Stimulated activated CD4-positive, alpha-beta T cell treated with anti-CD3 and anti-CD28 coated beads, Interleukin-1b, Interleukin-23, amount 100 ng/mL, for 4 hours (primary cell): ENCODE measurements at places on chromosomes 5 and 9.

GRCh38 chr9:109912082-109912582 is 132.1 kb downstream of the PALM2AKAP2 start:
- DNase-seq: no peak

DNA sequence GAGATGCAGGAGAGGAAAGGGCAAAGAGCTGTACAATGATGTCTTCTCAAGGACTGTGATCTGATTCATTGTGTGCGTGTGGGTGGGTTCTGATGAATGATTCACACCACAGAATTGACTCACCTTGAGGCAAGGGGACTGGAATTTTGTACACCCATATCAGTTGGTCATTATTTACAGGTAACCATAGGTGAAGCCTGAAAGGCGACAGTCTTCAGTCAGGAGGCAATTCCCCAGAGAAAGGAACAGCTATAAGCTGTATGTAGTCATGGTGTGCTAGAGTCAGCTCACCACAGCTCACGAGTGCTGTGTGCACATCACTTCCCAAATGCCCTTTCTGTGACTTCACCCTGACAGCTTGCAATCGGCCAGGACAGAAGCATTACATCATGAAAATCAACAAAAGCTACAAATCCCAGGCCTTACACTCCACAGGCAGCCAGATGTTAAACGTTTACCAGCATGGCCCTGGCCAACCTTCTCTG is 87.6 kb upstream of the RPS23 start:
- no peak for DNase-seq

DNA sequence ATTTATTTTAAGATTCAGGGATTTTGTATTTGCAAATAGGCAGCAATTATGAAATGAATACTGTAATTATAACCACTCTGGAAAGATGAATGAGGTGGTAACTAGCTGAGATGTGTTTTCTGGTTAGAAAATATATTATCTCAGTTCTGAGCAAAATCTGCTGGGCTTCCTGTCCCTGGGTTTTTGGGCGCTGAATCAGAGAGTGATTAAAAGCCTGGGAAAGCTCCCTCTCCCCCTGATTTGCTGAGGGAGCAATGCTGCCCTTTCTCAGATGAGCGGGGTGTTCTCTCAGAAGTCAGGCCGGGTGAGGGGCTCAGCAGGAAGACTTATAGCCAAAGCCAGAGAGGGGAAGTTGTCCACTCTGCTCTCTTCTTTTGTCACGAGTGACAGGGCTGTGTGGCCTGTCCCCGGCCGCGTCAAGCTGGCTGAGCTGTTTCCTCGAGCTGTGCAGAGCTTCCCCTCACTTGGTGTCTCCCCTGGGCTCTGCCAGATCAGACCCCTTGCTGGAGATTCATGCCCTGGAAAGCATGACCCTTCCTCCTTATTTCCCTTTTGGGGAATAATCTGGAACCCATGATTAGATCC is 39.8 kb upstream of the PITX1 start:
- no peak for DNase-seq

GRCh38 chr9:105328872-105329718 is 84.6 kb downstream of the SLC44A1 start:
- DNase-seq: no peak

GRCh38 chr5:57340681-57341080 is 141.9 kb downstream of the ACTBL2 start:
- no peak for DNase-seq

DNA sequence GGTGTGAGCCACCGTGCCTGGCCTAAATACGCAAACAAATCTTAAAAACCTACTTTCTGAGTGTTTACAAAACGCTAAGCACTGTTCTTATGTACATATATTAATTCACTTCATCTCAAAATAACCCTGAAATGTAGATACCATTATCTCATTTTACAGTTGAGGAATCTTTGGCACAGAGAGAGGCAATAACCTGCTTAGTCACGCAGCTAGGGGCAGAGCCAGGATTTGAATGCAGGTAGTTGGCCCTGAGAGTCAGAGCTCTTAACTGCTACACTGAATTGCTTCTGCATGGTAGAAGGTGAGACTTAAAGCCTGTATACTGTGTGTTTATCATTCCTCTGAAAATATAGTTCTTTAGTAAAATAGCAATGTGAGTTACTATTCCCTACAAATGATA is 21.9 kb downstream of the ARHGEF37 start:
- DNase-seq: no peak

DNA sequence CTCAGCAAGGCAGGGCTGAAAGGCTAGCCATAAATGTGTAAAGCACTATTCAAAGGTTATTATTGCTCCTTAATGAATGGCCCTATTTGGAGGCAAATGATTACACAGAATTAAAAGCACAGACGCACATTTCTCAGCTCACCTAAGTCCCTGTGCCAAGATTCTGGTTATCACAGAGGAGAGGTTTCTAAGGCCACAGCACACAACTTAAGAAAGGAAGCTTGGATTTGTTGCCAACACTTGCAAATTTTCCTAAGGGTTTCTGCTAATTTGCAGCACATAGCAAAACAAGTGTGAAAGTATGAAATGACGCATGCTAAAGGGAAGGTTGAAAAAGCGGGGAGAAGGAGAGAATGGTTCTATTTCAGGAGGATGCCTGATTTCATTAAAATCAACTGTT is 834.1 kb upstream of the C9orf72 start:
- DNase-seq: no peak

DNA sequence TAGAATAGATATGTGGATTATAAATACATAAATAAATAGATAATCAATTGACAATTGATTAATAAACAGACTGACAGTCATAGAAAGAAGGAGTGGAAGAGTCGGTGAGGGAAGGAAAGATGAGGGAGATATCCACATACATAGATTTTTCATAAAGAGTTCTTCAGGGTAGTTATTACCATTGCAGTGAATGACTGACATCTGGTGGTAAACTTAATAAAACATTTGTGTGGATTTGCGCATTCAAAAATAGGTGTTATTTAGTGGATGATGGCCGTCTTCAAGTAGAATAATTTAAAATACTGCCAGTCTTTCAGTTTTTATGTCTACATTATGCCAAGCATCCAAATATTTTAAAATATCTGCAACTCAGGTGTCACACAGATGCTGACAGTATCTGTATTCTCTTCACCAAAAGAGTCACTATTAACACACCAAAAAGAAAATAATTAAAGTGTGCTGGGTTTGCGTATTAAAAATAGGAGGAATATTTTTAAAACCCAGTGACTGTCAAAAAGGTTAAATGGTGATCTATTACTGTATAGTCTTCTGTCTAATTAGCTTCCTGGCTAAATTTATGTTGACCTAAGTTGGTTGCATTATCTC is 78.8 kb downstream of the GIN1 start:
- no peak for DNase-seq

- DNase-seq: no peak
These were observed 38.2 kb downstream of the MPDZ start for GRCh38 chr9:13241283-13241682.

GRCh38 chr9:131724683-131725082 is 15.2 kb downstream of the RAPGEF1 start:
- no peak for DNase-seq

GRCh38 chr5:135487839-135488514 is 35.8 kb upstream of the TIFAB start:
- no peak for DNase-seq

DNA sequence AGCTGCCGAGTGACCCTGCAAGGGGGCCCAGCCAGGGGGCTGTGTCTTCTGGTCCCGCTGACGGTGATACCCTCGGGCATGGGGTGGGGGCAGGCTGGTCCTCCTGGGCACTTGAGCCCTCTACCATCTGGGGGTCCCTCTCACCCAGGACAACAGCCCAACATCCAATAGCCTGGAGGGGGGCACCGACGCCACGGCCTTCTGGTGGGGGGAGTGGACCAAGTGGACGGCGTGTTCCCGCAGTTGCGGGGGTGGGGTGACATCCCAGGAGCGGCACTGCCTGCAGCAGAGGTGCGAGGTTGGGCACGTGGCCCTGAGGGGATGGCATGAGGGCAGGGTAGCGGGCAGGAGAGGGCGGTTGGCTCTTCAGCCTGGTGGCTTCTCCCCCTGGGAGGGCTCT is 2.8 kb downstream of the ADAMTSL2 start:
- DNase-seq: no peak

GRCh38 chr5:179822444-179822990 is 1.8 kb downstream of the SQSTM1 start:
- DNase-seq: no peak

DNA sequence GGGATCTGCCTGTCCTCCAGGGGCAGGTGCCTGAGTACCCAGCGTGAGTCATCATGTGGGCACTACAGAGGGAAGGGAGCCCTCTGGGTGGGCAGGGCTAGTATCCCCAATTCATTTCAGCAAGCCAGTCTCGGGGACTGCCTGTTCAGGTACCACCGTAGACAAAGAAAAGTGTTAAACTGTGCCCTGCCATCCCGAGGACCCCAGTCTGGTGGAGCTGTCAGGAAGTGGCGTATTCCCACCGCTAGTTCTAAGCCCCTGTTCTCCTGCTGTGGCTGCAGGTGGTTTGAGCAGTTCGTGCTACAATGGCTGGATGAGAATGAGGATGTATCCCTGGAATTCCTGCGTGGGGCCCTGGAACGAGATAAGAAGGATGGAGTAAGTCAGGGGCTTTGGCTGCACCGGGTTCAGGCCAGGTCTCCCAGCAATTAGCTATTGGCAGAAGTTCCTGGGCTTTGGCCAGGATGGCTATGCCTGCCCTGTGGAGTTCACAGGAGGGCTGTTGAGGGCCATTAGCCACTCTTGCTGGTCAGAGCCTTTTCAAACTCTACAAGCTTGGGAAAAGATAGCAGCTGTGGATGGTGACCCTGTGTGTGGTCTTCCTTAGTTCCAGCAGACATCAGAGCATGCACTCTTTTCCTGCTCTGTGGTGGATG is 93.2 kb upstream of the RUSC2 start:
- DNase-seq: no peak

- no peak for DNase-seq
These were observed 9.7 kb upstream of the CEL start for GRCh38 chr9:133051966-133052539.

DNA sequence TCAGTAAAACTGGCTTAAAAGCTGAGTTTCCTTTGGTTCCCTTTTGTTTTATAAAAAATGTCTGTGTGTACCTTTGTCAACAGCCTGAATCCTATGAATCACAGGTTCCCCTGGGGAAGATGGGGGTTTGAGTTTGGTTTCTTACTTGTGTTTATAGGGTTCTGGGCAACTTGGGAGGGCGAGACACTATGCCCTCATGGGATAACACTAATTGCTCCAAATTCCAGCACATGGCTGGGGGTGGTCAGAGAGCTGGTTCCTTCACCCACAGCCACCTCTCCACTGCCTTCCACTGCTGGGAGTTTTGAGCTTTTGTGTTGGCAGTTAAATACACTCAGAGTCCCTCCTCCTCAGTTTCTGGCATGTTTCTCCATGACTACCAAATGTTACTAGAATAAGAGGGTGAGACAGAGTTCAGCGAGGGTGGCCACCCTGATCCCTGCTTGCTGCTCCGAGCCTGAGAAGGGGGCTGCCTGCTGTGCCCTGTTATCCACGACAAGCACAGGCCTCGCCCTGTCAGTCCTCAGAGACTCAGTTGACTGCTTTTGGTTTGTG is 83.0 kb upstream of the EPB41L4B start:
- no peak for DNase-seq

DNA sequence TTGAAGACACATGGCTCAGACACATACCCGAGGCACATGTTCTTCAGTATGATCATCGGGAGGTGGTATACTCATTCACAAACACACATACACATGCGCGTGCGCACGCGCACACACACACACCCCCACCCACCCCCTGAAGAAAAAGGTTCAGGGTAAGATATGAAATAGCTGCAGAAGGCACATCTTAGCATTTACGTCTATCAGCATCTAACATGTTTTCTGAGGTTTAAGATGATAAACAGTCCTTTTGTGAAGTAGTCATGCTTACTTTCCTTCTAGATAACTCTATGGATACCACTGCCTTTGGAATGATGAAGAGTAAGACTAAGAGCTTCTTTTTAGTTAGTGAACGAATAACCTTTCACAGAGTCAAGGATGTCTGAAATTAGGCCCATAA is 105.1 kb upstream of the GNA14 start:
- DNase-seq: no peak

DNA sequence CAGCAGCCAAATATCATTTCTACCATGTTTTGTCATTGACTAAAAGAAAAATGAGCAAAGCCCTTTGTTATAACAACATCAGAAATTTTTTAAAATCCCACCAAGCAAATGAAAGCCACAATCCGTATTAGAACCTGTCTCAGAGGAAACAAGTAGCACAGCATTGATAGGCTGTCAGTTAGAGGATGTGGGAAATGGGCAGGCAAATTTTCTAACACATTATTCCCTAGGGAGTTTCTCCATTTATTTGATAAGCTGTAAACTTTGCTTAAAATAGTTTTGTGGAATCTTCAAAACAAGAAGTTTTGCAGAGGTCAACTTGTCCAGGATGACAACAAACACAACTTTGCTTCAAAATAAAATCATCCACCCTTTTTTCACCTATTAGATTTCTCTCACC is 53.6 kb upstream of the APC start:
- no peak for DNase-seq

GRCh38 chr5:124956471-124957029 is 210.1 kb upstream of the ZNF608 start:
- DNase-seq: no peak

GRCh38 chr5:67771221-67771620 is 444.3 kb upstream of the PIK3R1 start:
- no peak for DNase-seq
